ENCODE measurements at places on chromosomes 6 and 20. TPM values are rescaled to one million over a fixed set of nuclear protein-coding genes. Genes with fewer than 3 reads are reported as not detected.

DNA sequence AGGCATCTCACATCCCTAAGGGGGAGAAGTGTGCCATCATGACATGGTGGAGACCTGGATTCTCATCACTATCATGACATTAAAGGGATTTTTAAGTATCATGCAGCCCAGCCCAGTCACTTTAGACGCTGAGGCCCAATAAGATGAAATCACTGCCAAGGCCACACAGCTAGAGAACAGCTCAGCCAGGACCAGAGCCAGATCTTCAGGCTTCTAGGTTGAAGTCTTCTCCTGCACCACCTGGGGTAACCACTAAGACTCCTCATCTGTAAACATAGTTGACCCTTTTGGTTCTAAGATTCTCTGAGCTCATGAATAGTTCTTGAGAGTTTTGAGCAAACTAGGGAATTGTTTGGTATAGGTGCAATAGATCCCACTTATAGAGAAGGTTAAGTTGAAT is 125.1 kb downstream of the TCP11 start:
- DNase-seq = no peak

The SLC24A3 gene
- total RNA-seq = not detected

The ZBTB22 gene
- 11.0 TPM for total RNA-seq

GRCh38 chr6:163532526-163533078 is 118.1 kb downstream of the QKI start:
- no peak for DNase-seq

The C2 gene
- 1.0 TPM for total RNA-seq

- no peak for DNase-seq
Observed at GRCh38 chr20:48703511-48704219, 124.1 kb downstream of the PREX1 start.

Data from activated CD4-positive, alpha-beta memory T cell treated with anti-CD3 and anti-CD28 coated beads for 36 hours (primary cell).